ENCODE measurements at places on chromosomes 16 and 17.

DNA sequence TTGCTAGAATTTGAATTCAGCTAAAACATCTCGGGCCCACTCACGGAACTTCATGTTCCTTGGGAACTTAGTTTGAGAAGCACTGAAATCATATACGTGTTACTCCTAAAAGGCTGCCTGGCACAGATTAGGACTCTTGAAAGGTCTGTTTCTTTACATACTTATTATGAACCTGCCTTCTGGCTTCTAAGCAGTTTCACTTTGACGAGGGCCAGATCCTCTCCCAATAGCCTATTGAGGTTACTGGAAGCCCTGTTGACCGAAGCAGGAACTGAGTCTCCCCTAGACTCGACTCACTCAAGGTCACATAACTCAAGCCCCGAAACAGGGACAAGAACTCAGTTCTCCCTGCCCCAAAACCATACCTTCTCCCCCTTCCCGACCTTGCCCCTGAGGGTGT lies 121.9 kb upstream of the PLCG2 start:
- ATAC-seq, result no peak

GRCh38 chr17:57928928-57929327 lies 26.3 kb downstream of the CUEDC1 start:
- no peak for ATAC-seq

- ATAC-seq, result peak; percentile 90
These were observed 217.3 kb downstream of the RBFOX3 start for GRCh38 chr17:79393358-79394052.

- ATAC-seq, result no peak
These were observed 114.5 kb downstream of the CPPED1 start for GRCh38 chr16:12688951-12689850.

GRCh38 chr17:69235338-69236058 lies 6.9 kb upstream of the ABCA10 start:
- peak; percentile 100 for ATAC-seq

- peak; percentile 30 for ATAC-seq
These were observed 17.1 kb downstream of the HIGD1B start for GRCh38 chr17:44864831-44865230.

DNA sequence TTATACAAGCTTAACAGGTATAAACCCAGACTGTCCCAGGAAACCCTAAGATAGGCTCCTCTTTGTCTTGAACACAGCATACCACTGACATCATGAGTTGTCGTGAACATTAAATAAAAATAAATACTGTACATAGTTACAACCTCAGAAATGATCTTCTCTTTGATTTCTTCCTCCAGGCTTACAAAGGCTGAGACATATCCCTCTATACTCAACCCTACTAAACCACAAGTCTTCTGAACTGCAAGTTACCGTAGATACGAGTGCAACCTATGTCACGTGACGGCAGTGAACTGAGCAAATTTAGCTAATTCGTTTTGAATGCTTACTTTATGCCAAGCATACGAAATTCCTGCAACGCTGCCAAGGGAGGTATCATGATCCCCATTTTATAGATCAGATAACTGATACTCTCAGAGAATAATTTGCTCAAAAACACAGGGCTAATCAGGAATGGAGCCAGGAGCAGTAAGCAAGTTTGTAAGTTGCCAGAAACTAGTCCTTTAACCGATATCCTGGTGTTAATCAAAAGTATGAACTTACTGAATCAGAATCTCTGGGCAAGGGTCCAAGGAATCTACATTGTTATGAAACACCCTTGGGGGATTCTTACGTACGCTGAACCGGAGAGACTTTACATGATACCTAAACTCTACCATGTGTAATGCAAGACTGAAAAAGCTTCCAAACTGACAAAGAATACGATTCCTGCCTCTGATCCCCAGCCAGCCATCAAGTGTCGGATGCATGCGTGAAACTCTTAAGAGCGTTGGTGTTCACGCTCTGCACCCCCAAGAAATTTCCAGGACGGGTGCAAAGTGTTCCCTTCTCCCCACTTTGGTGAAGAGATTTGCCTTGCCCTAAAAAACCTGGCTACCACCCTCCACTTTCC lies 106.2 kb downstream of the XYLT1 start:
- ATAC-seq, result peak; percentile 87

GRCh38 chr17:48843187-48843900 lies 12.5 kb downstream of the CALCOCO2 start:
- no peak for ATAC-seq

DNA sequence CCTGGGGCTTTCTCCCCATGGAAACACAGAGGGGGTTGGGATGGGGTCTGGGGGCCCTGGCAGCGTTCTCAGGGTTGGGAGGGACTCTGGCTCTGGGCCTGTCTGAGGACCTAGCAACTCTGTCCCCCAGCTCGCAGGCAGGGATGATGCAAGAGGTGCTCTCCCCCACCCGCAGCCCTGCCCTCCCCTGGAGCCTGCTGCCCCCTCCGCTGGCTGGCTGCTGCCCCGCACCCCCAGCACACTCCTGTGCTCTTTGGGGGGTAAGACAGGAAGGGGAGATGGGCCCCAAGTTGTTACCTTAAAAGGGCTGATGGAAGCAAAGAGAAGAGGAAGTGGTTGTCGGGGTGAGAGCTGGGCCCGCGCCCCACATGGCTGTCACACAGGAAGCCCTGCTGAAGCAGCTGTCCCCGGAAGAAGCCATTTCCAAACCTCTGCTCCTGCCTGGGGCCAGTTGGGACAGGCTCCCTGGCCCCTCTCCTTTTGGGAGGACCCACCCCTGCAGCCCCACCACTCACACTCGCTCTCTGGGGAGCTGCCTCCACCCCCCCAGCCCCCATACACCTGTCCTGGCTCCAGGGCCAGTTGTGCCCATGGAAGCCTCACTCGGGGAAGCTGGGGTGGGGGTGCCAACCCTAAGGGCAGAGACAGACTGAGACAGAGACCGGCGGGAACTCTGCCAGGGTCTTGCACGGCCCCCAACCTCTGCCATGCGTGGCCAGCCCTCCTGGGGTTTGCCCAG lies 2.5 kb downstream of the CORO1A start:
- ATAC-seq, result no peak

- ATAC-seq, result no peak
These were observed 18.7 kb downstream of the CD300A start for GRCh38 chr17:74485022-74485743.

GRCh38 chr17:39804839-39805238 lies 59.3 kb downstream of the IKZF3 start:
- ATAC-seq, result no peak

- ATAC-seq, result no peak
These were observed 24.9 kb downstream of the KCNJ16 start for GRCh38 chr17:70099884-70100283.

DNA sequence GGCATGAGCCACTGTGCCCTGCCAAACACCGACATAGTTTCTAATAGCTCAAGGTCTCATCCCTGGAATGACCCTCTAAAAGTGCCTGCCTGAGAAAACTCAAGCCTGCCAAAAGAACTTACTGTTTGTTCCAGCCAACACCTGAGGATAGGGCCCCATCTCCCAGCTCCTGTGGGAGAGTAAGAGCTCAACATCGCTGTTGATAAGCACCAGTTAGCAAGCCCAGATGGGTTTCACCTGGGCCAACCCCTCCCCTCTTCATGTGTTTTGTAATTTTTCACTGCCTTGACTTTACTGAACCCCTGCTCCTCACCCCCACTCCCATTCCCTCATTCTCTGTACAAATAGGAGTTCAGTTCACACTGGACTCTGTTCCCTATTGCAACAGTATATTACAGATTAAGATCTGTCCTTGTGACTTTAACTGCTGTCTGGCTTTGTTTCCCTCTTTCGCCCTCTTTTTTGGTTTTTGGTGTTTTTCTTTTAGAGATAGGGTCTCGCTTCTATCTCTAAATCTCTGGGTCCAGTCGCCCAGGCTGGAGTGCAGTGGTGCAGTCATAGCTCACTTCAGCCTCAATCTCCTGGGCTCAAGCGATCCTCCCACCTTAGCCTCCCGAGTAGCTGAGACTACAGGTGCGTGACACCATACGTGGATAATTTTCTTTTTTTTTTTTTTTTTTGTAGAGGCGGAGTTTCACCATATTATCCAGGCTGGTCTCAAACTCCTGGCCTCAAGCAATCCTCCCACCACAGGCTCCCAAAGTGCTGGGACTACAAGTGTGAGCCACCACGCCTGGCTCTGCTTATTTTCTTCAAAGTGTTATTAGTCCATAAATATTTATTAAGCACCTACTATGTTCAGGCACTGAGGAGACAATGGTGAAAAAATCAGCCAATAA lies 12.3 kb downstream of the NUPR1 start:
- no peak for ATAC-seq

DNA sequence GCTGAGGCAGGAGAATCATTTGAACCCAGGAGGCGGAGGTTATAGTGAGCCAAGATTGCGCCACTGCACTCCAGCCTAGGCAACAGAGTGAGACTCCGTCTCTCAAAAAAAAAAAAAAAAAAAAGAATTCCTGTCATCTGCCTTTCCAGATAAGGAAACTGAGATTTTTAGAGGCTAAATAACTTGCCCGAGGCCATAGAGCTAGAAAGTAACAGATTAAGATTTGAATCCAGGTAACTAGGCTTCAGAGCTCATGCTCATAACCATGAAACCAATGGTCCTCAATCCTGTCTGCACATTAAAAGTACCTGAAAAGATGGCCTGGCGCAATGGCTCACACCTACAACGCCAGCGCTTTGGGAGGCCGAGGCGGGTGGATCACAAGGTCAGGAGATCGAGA lies 9.5 kb downstream of the NCBP3 start:
- no peak for ATAC-seq

- no peak for ATAC-seq
These were observed 51.1 kb upstream of the LGALS9 start for GRCh38 chr17:27579897-27580321.

DNA sequence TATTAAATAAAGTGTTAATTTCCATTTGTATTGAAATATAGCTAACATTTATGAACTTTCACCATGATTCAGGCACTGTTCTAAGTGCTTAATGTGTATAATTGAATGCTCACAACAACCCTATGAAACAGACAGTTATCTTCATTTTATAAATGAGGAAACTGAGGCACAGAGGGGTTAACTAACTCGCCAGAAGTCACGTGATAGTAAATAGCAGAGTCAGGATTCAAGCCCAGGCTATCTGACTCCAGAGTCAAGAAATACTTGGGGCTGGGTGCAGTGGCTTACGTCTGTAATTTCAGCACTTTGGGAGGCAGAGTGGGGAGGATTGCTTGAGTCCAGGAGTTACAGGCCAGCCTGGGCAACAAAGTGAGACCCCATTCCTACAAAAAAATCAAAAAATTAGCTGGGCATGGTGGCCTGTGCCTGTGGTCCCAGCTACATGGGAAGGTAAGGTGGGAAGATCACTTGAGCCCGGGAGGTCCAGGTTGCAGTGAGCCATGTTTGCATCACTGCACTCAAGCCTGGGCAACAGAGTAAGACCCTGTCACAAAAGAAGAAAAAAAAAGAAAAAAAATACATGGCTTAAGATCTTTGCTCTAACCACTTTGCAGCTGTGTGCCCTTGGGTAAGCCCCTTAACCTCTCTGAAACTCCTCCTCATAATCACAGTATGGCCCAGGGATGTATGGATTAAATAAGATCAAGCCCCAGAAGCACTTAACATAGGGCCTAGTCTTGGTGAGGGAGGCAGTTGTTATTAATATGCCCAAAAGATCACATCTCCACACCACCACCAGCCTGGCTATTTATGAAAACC lies 29.0 kb downstream of the WSB1 start:
- no peak for ATAC-seq

DNA sequence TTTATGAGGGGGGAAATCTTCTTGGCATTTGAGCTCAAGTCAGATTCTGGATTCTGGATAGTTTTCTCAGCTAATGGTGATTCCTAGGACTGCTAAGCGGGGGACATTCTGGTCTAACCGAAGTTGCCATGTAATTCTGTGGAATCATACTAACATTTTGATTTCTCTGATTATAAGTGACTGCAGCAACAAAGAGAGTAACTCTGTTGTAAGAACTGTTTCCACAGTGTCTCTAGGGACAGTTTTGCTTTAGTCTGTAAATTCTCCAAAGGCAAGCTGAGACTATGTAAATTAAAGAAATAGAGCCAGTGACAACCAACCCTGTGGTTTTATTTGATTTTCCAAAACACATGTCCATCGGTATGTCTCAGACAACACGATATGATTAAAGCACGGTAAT lies 286.2 kb downstream of the IRX3 start:
- ATAC-seq, result no peak

DNA sequence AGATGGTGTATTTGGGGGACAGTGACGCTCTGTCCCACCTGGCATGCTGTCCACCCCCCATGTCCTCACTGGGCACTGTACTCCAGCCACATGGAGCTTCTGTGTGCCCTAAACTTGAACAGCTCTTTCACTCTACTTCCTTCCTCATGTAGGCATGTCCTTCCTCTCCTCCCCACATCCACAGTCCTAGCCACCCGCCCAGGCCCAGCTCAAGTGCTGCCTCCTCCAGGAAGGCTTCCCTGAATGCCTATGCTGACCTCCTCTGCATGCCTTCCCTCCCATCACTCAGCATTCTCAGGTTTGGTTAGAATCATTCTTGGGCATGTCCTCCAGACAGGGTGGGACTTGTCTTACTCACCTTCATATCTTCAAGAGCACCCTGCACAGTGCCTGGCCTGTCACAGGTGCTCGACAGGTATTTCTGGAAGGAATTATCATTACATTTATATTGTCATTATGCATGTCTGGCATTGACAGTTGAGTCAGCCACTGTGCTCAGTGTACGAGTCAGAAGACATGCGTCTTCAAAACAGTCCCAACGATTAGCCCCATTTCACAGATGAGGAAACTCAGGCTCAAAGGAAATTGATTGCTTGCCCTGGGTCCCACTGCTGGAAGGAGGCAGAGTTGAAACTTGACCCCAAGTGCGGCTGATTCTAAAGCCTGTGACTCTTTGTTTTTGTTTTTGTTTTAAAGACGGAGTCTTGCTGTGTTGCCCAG lies 42.1 kb upstream of the TOB1 start:
- ATAC-seq, result no peak

GRCh38 chr16:67148656-67149275 lies 2.0 kb downstream of the B3GNT9 start:
- no peak for ATAC-seq

DNA sequence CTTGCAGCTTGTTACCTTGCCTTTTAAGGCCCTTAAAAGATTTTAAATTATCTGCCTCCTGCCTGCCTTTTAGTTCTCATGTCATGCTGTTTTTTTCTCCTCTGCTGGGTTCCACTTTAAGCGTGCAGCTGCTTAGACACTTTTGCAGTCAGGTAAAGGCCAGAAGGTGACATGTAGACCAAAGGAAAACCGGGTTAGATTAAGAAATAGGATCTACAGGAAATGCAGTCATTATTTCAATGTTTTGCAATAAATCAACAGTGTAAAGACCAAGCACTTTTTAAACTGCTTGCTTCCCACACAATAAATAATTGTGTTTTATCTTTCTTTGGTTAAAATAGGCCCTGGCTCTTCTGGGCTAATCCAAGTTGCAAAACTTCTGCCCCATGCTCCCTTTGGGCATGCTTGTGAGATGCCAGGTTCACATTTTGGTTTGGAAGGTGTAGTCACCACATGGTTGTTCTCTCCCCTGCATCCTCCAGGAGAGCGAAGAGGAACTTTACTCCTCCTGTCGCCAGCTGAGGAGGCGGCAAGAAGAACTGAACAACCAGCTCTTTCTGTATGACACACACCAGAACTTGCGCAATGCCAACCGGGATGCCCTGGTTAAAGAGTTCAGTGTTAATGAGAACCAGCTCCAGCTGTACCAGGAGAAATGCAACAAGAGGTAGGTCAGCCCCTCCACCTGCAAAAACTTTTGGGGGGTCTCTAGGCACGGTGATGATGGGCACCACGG lies 54.9 kb downstream of the SDR42E1 start:
- ATAC-seq, result no peak

GRCh38 chr16:75754141-75754540 lies 27.9 kb upstream of the CPHXL start:
- ATAC-seq, result no peak
